Naive thymus-derived CD8-positive, alpha-beta T cell (primary cell): ENCODE measurements at places on chromosomes 1 and 21.

GRCh38 chr1:117635805-117636204 lies 30.0 kb downstream of the TENT5C start:
- H3K4me3 ChIP-seq = no peak overlapping the region
- H3K36me3 ChIP-seq = no peaks in the 10 kb centered on the region
- H3K27me3 ChIP-seq = peaks cover 76% of the 10 kb centered on the region
- H3K4me1 ChIP-seq = peaks cover 16% of the 10 kb centered on the region

GRCh38 chr1:117070124-117070523 lies 10.0 kb downstream of the TTF2 start:
- H3K4me1 ChIP-seq = peaks cover 8% of the 10 kb centered on the region
- no peak overlapping the region for H3K27ac ChIP-seq
- DNase-seq = no peak
- peaks cover 12% of the 10 kb centered on the region for H3K36me3 ChIP-seq

DNA sequence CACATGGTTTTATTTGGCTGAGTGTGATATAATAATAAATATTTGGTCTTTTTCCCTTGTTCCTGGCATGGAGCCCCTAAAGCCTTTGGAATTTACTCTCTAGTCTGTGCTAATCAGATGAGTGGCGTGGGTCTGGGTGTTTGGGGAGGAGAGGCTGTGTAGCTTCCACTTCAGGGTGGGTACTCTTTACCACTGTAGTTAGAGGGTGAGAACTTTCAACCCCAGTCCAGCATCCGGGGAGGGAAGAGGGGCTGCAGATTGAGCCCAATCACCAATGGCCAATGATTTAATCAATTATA lies 20.0 kb downstream of the USP25 start:
- H3K4me1 ChIP-seq = peaks cover 81% of the 10 kb centered on the region
- peak overlapping the region; percentile 65 for H3K4me3 ChIP-seq
- no peaks in the 10 kb centered on the region for H3K36me3 ChIP-seq
- H3K27ac ChIP-seq = no peak overlapping the region
- H3K27me3 ChIP-seq = no peaks in the 10 kb centered on the region
- no peak for DNase-seq

- H3K36me3 ChIP-seq = no peaks in the 10 kb centered on the region
- no peak overlapping the region for H3K27ac ChIP-seq
- no peak for DNase-seq
- H3K27me3 ChIP-seq = peaks cover 22% of the 10 kb centered on the region
- no peak overlapping the region for H3K4me3 ChIP-seq
- no peaks in the 10 kb centered on the region for H3K4me1 ChIP-seq
These were observed 61.5 kb downstream of the KIAA0040 start for GRCh38 chr1:175131095-175131494.

DNA sequence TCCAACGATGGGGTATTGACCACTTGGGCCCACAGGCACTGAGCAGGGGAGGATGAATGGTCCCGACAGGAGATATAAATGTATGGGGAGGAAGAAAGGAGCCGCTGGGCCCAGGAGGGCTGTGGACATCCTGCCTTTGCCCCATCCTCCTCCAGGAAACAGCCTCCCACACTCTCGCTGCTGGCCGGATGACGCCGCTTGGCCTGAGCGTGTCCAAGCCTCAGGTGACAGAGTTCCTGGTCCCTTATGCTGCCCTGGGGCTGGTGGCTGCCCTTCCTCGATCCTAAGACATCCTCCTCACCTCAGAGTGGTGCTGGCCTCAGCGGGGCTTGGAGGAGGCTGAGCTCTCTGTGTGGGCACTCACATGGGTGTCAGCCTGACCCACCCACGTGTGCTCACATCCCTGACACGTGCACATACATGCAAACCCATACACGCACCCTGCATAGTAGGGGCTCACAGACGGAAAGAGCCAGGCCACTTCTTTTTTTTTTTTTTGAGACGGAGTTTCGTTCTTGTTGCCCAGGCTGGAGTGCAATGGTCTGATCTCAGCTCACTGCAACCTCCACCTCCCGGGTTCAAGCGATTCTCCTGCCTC lies 5.9 kb upstream of the SERINC2 start:
- peaks cover under 1% of the 10 kb centered on the region for H3K4me1 ChIP-seq
- H3K27ac ChIP-seq = no peak overlapping the region
- no peak for DNase-seq
- no peak overlapping the region for H3K4me3 ChIP-seq
- peaks cover 44% of the 10 kb centered on the region for H3K27me3 ChIP-seq

GRCh38 chr21:38243732-38244406 lies 12.9 kb upstream of the KCNJ15 start:
- H3K4me3 ChIP-seq = peak overlapping the region; percentile 8
- no peak for DNase-seq
- no peaks in the 10 kb centered on the region for H3K27me3 ChIP-seq
- peaks cover 7% of the 10 kb centered on the region for H3K4me1 ChIP-seq
- no peaks in the 10 kb centered on the region for H3K36me3 ChIP-seq
- peak overlapping the region; percentile 82 for H3K27ac ChIP-seq

DNA sequence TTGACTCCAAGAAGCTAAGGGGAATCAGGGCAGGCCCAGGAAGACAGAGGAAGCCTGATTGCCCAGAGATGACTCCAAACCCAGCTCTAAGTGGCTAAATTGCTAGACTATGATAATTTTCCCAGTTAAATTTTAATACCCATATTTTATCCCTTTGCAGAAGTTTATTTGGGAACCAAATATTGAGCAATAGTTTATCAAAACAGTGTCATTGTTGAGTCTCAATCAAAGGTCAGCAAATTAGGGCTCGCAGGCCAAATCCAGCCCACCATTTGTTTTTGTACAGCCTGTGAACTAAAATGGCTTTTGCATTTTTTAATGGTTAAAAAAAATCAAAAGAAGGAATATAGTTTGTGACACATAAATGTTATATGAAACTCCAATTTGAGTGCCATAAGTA lies 47.1 kb downstream of the LBR start:
- H3K4me3 ChIP-seq = no peak overlapping the region
- H3K36me3 ChIP-seq = peaks cover 10% of the 10 kb centered on the region
- H3K27ac ChIP-seq = no peak overlapping the region
- no peak for DNase-seq
- no peaks in the 10 kb centered on the region for H3K27me3 ChIP-seq

GRCh38 chr1:1291023-1291528 lies 10.8 kb downstream of the SCNN1D start:
- H3K27me3 ChIP-seq = no peaks in the 10 kb centered on the region
- no peak overlapping the region for H3K27ac ChIP-seq
- H3K4me1 ChIP-seq = peaks cover 12% of the 10 kb centered on the region
- no peak overlapping the region for H3K4me3 ChIP-seq
- no peak for DNase-seq

DNA sequence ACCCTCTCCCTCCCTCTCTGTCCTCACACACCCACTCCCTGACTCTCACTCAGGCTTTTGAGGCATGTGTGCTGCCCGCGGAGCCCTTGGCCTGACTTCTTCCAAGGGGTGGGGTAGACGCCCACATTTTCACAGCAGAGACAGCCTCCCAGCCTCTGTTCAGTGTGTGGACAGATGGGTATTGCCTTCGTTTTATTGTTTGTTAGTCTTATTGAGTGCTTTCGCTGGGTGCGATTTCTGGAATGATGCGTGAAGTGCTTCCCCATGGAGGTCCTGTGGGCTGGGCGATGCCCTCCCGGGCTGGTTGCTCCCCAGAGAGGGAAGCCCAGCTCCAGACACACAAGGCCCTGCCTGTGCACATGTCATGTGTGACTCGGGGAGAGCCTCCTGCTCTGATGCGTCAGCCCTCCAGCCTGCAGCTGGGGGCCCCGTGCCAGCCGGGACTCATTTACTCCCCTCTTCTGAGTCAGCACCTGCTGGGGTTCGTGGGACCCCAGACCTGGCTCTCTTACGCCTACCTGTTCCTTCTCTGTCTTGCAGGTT lies 14.7 kb downstream of the PDXK start:
- no peak overlapping the region for H3K27ac ChIP-seq
- H3K4me1 ChIP-seq = peaks cover 24% of the 10 kb centered on the region
- no peak for DNase-seq

DNA sequence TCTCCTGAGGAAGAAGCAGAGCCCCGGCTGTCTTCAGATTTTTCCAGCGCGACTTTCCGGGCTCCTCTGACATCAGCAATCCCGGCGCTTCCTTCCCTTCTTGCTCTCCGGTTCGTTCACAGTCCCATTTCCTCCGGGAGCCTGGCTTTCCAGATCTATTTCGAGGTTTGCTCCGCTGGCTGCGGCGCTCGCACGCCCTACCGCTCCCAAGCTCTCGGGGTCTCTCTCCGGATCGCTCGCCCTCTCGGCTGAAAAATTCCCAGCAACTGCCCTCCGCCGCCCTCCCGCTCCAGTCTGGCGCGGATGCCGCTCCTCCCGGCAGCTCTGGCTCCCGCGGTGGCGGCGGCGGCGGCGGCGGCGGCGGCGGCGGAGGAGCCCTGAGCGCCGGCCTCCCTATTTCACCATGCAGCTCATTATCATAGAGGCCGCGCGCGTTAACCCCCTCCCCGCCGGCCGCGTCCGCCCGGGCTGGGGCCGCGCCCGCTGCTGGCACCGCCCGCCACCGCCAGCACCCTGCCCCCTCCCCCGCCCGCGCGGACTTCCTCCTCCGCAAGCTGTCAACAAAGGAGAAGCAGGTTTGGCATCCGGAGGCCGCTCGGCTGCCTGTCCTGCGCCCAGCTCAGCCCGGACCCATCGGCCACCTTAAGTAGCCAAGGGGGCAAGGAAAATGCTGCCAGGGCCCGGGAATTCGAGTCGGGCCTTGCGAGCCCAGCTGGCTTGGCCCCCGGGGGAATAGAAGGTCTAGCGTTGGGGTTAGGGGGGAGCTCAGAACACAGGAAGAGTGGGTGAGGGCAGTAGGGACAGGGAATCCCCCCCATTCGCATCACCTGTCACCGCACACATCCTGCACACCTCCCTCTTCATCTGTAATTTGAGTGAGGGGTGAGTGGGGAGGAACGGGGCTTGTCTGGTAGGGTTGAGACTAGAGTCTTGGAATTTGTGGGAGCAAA lies at the start of gene PLXNA2:
Gene PLXNA2, minus strand, starts transcription at position 418 of the 950 bp plus-strand sequence. CDS start 26,462 bp downstream, outside the sequence.
- peak within 1 kb of the TSS; percentile 91 for H3K4me3 ChIP-seq
- peaks cover 11% of the 10 kb centered on the region for H3K27me3 ChIP-seq
- H3K27ac ChIP-seq = peak within 1 kb of the TSS; percentile 87
- H3K36me3 ChIP-seq = no peaks in the 10 kb centered on the region
- H3K4me1 ChIP-seq = peaks cover 21% of the 10 kb centered on the region
- peak; percentile 36 for DNase-seq

DNA sequence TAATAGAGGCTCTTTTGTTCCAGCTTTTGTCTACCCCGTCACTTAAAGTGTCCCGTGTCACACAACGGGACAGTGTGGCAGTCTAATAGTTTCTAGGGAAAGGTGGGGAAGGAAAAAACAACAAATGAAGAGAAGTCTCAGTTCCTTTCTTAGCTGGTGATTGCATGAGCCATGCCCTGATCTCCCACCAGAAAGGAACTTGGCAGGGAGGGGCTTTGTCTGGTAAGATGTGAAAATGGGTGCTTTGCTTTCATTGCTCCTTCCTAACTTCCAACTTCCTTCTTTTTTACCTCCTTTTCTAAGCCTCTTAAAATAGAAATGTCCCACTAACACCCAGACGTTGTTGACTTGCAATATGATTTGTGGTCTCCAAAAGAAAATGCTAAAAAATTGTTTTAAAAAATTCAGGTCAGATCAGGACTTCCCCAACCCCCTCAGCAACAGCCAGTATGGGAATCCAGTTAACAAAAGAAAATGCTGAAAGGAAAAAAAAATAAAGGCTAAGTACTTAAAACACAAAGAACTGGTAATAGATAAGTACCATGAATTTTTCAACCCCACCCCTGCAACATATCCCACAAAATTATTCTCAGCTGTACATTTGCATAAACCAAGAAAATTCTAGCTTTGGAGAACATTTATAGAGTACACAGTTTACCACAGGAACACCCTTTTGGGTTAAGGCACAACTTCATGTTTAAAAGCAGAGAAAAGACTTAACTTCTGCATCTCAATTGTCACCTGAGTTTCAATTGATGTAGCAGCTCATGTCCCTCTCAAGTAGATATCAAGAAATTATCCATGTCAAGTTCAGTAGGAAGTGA lies 106.2 kb downstream of the NIBAN1 start:
- DNase-seq = no peak
- peaks cover 3% of the 10 kb centered on the region for H3K36me3 ChIP-seq
- H3K4me3 ChIP-seq = no peak overlapping the region
- no peaks in the 10 kb centered on the region for H3K27me3 ChIP-seq
- peak overlapping the region; percentile 9 for H3K27ac ChIP-seq
- peaks cover 26% of the 10 kb centered on the region for H3K4me1 ChIP-seq

DNA sequence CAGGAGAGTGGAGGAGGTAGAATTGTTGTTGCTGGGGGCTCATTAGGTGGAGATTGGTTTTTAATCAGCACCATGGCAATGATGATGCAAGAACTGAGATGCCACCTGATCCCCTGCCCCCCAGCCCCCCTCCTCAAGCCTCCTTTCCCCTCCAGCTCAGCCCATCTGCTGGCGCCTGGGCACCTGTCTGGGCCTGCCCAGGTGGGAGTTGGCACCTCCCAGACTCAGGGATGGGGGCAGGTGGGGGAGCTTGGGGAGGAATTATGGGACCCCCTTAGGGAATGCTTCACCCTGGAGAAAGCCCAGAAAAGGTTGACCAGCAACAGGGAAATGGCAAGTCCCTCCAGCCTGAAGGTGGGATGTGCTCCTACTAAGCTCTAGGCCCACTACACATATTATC lies 1.5 kb upstream of the NHLH1 start:
- DNase-seq = no peak
- H3K27me3 ChIP-seq = no peaks in the 10 kb centered on the region
- no peaks in the 10 kb centered on the region for H3K36me3 ChIP-seq
- peaks cover 7% of the 10 kb centered on the region for H3K4me1 ChIP-seq
- H3K4me3 ChIP-seq = no peak overlapping the region
- no peak overlapping the region for H3K27ac ChIP-seq

GRCh38 chr1:110161849-110162248 lies 11.6 kb downstream of the SLC6A17 start:
- H3K36me3 ChIP-seq = peaks cover 3% of the 10 kb centered on the region
- DNase-seq = no peak
- H3K4me3 ChIP-seq = no peak overlapping the region
- H3K27ac ChIP-seq = no peak overlapping the region
- H3K27me3 ChIP-seq = peaks cover 14% of the 10 kb centered on the region
- peaks cover 5% of the 10 kb centered on the region for H3K4me1 ChIP-seq

GRCh38 chr1:119891386-119891785 lies 4.9 kb downstream of the ADAM30 start:
- H3K36me3 ChIP-seq = no peaks in the 10 kb centered on the region
- no peak for DNase-seq
- peaks cover 9% of the 10 kb centered on the region for H3K4me1 ChIP-seq
- H3K27me3 ChIP-seq = peaks cover 19% of the 10 kb centered on the region
- H3K27ac ChIP-seq = no peak overlapping the region

GRCh38 chr1:233261695-233262094 lies 33.8 kb downstream of the PCNX2 start:
- H3K27ac ChIP-seq = no peak overlapping the region
- H3K4me1 ChIP-seq = no peaks in the 10 kb centered on the region
- peaks cover 59% of the 10 kb centered on the region for H3K36me3 ChIP-seq
- DNase-seq = no peak
- no peaks in the 10 kb centered on the region for H3K27me3 ChIP-seq
